ENCODE measurements at places on chromosomes 11 and 22. TPM values are rescaled to one million over a fixed set of nuclear protein-coding genes. Genes with fewer than 3 reads are reported as not detected.

CARD16 gene
- not detected for total RNA-seq

NXPE2 gene
- total RNA-seq: not detected

OR51G1 gene
- total RNA-seq: not detected

OR51B4 gene
- total RNA-seq: not detected

PLAAT5 gene
- total RNA-seq: 29.6 TPM

GGTLC2 gene
- total RNA-seq: not detected

ST14 gene
- 4.5 TPM for total RNA-seq

- DNase-seq: peak; percentile 24
Measured at GRCh38 chr22:16958475-16958874, 49.5 kb downstream of the GAB4 start.

- DNase-seq: no peak
Measured at GRCh38 chr11:86390487-86390886, 15.8 kb downstream of the CCDC81 start.

DNA sequence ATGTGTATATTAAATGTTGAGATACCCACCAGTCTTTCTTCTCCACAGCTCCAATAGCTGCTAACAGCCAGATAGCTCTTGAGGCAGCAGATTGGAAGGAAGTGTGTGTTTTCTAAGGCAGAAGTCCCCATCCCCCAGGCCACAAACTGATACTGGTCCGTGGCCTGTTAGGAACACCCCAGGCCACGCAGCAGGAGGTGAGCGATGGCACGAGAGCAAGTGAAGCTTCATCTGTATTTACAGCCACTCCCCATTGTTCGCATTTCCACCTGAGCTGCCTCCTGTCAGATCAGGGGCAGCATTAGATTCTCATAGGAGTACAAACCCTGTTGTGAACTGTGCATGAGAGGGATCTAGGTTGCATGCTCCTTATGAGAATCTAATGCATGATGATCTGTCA, 12.7 kb downstream of the CCDC73 start:
- no peak for DNase-seq

DNA sequence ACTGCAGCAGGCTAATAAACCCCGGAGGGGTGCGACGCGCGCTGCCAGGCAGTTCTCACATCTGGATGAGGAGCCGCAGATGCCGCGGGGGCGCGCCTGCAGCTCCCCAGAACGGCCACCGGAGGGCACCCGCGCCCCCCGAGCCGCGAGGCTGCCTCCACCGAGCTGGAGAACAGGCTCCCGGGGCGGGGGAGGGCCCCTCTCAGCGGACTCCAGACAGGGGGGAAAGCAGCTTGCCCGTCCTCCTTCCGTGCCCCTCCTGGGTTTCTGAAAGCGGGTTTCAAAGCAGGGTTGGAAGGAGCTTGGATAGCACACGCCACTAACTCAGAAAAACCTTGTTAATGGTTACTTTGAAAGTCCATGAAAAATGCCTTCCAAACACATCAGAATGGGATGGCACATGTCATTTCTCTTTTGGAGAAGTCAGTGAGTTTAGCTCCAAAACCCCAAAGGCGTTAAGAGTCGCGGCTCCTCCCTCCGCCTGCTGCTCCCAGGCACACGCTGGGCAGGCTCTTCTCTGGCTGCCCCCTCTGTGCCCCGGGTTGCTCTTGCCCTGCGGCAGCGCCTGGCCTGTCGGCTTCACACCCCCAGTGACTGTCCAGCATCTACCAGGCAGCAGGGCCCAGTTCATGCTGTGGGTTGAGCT, 317.8 kb downstream of the NTM start:
- DNase-seq: peak; percentile 98

GRCh38 chr11:107457558-107458271, at the start of gene CWF19L2:
Gene CWF19L2, minus strand, starts transcription at chr11:107457825. Its CDS starts 9 bp downstream, at chr11:107457816.
- DNase-seq: peak; percentile 76

DNA sequence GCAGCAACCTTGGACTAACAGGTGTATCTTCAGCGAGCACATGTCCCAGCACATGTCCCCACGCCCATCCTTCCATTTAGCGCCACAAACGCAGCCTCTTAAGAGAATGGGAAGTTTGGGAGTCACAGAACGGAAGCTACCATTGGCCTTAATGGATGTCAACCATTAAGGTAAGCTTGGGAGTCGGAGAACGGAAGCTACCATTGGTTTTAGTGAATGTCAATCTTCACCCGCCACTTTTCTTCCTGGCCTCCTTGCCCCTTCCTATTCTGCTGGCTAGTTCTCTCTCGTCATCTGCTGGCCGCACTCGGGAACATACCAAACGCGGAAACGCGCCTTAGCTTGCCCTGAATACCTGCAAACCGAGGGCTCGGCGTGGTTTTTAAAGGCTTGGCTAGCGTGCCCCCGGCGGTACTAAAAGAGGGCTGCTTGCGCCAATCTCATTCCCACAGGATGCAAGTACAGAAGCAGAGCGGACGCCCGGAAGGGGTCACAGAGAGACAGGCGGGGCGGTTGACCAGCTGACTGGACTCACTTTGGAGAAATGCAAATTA, 24.3 kb downstream of the GLYATL1 start:
- DNase-seq: peak; percentile 80

DNA sequence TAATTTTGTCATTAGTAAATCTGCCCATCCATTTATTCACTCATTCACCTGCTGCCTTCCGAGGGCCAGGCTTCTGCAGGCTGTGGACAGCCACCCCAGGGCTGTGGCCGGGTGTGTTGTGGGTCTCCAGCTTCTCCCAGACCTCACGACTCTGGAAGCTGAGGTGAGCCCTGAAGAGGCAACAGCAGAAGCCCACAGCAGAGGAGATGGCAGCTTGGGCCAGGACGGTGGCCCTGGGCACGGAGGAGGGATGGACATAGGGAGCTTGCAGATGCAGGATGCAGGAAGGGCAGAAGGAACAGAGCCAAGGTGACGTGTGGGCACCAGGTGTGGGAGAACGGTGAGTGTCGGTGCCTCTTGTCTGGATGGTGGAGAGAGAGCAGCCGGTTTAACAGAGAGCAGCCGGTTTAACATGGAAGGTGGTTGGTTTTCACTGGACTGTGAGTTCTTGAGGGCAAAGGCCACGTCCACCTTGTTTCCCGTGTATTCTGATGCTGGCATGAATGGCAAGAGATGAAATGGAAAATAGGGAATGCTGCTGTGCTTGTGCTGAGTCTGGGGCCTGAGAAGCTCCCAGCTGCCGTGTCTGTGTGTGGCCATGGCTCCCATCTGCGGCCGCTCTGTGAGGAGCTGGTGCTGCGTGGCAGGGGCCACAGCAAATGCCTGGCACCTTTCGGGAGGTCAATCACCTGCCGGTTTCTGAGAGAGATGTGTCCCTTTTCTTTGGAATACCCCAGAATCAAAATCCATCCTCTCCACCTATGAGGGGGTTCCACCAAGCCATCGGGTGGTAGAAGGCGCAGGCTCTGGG, 669.9 kb downstream of the BRD1 start:
- DNase-seq: no peak

GRCh38 chr11:21768388-21768787, 424.5 kb upstream of the ANO5 start:
- DNase-seq: no peak

DNA sequence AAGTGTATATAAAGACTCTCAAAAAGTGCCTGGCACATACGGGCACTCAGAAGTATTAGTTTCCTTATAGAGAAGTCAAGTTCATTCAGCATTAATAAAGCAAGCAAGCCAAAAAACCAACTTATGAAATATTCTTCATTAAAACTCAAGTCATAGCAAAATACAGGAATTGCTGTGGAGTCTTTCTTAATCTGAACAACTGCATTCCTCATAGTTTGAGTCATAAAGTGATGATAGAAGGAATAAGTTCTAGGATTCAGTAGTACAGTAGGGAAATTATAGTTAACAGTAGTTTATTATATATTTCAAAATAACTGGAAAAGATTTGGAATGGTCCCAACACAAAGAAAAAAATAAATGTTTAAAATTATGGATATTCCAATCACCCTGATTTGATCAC, 200.3 kb downstream of the C11orf91 start:
- DNase-seq: no peak

GRCh38 chr22:39498802-39499201, 3.3 kb upstream of the MIEF1 start:
- DNase-seq: no peak

GRCh38 chr22:17999851-18000250, 24.5 kb downstream of the MICAL3 start:
- peak; percentile 65 for DNase-seq

All from H7 (cell line).